Glomerular endothelial cell (primary cell): ENCODE measurements at places on chromosomes 16 and 17. TPM values are rescaled to one million over a fixed set of nuclear protein-coding genes. Genes with fewer than 3 reads are reported as not detected.

The TMC5 gene
- not detected in 2 replicates for total RNA-seq

The LPCAT2 gene
- total RNA-seq = 15.6 and 28.5 TPM in 2 replicates

The CHST5 gene
- 0.12 TPM in 1 of 2 replicates, not detected in the other for total RNA-seq

DNA sequence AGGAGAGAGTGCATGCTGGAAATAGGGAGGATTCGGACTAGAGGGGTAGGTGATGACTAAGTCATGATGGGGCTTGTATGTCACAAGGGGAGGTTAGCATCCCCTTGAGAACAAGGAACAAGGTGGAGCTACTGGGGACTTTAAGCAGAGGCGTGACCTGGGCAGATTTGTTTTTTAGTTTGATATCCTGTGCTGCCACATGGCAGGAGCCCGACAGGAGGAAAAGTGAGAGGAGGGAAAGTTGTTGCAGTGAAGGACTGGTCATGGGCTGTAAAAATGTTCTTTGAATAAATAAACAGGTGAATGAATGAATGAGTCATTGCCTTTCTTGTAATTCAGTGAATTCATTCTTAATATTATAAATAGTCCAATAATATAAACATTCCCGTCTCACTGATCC lies 365.1 kb upstream of the CDH5 start:
- DNase-seq = no peak

DNA sequence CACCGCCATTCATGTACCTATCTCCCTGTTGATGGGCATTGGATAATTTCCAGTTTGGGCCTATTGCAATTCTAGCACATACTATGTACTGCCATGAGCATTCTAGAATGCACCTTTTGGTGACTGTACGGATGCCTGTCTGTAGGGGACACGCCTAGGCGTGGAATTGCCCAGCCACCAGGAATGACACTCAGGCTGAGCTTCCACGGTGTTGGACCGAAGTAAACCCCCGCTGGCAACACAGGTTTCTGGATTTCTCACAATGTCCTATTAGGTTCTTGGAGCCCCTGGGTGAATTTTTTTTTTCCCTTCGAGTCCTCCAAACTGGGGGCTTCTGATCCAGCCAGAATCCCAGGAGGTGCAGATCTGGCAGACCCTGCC lies 146.6 kb downstream of the IRF8 start:
- no peak for DNase-seq
